ENCODE measurements at places on chromosomes 7 and 10.

DNA sequence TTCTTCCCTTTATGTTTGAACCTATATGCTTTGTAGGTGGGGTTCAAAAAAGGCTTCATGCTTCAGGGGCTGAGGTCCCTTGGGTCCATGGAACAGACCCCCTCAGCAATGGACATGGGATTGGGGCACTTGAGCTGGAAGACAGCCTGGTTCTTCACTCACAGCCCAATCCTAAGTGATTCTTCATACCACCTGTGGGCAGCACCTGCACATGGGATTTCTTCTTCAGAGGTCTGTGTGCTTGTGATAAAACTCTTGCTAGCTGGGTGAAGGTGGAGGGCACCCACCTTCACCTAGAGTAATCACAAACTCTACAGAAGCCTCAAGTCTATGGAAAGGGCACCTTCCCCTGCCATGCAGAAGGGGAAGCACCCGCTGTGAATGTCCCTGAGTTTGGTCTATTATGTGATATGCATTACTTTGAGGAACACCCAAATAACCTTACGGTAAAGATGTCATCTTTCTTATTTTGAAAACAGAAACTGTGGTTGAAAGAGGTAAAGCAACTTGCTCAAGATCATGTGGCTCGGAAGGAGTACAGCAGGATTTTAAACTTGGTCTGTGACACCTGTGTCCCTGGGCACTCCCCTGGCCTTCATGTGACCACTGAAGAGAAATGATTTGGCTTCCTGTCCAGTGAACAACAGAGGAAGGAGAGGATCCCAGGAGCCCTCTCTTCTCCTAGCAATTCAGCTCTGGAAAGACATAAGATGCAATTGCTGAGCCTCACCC is 469.5 kb upstream of the ZMIZ1 start:
- DNase-seq = no peak

- no peak for DNase-seq
These were observed 958 bp downstream of the ANKRD1 start for GRCh38 chr10:90919683-90920574.

DNA sequence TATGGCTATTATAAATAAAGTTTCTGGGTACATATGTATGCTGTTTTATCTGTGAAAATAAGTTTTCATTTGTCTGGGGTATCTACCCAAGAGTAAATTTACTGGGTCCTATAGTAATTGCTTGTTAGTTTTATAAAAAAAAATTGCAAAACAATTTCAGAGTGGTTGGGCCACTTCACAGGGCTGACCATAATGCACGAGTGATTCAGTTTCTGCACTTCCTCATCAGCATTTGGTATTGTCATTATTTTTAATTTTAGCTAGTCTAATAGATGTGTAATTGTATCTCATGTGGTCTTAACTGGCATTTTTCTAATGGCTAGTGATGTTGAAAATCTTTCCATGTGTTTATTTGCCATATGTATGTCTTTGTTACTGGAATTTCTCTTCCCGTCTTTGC is 452.4 kb upstream of the AKR1E2 start:
- no peak for DNase-seq

GRCh38 chr7:84088802-84089201 is 105.8 kb downstream of the SEMA3A start:
- no peak for DNase-seq

Data from stimulated activated CD8-positive, alpha-beta memory T cell treated with anti-CD3 and anti-CD28 coated beads, Interleukin-4, amount 100 ng/mL, for 48 hours (primary cell).